ENCODE measurements at places on chromosomes 11 and 22.

DNA sequence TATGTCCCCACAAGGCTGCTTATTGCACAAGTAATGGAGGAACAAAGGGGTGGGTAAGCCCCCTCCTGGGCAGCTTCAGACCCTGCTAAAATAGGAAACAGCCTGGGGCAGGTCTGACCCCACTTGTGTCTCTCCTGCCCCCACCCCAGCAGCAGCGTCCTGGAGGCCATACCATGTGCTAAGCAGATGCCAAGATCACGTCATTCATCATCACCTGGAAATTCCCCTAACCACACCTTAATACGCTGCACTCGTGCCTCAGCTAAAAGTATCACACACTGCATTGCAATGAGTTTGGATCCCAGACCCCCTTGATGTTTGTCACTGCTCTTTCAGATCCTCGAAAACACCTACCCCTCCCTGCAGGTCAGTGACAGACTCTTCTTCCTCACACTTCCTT lies 27.8 kb upstream of the GGTLC2 start:
- no peak for DNase-seq

GRCh38 chr22:16958475-16958874 lies 49.5 kb downstream of the GAB4 start:
- DNase-seq: no peak

DNA sequence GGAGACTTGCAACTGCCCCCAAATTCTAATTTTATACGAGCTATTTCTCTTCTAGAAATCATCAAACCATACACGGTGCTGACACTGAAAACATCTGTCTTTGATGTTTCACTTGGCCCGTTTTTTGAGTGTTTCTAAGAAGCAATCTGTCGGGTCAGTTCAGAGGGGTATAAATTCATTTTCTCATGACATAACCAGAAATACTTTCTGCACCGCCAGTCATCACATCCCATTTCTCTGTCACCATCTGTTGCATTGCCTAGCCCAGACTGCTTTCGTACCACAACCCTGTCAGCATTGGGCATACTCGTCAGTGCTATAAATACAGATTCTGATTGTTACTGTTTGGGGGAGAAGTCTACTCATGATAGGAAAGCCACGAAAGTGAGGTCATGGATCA lies 63.1 kb upstream of the CCDC90B start:
- no peak for DNase-seq

GRCh38 chr22:17802822-17803221 lies 28.6 kb upstream of the BID start:
- no peak for DNase-seq

GRCh38 chr11:82869657-82870056 lies 30.6 kb downstream of the PRCP start:
- DNase-seq: no peak

GRCh38 chr11:89437317-89437716 lies 53.9 kb downstream of the NOX4 start:
- DNase-seq: no peak

GRCh38 chr11:96520939-96521338 lies 131.1 kb downstream of the JRKL start:
- no peak for DNase-seq

DNA sequence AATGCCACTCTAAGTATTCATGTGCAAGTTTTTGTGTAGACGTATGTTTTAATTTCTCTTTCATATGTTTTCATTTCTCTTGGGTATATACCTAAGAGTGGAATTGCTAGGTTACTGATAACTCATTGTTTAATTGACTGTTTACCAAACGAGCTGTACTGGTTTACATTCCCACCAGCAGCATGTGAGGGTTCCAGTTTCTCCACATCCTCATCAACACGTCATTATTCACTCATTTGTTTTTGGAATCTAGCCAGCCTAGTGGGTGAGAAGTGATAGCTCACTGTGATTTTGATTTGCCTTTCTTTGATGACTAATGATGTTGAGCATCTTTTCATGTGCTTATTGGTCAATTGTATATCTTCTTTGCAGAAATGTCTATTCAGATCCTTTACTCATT lies 4.0 kb downstream of the ANKRD13D start:
- DNase-seq: no peak

- no peak for DNase-seq
These were observed 16.1 kb upstream of the TMPRSS5 start for GRCh38 chr11:113722221-113722620.

- no peak for DNase-seq
These were observed 1047.7 kb downstream of the BRD1 start for GRCh38 chr22:48779661-48780596.

DNA sequence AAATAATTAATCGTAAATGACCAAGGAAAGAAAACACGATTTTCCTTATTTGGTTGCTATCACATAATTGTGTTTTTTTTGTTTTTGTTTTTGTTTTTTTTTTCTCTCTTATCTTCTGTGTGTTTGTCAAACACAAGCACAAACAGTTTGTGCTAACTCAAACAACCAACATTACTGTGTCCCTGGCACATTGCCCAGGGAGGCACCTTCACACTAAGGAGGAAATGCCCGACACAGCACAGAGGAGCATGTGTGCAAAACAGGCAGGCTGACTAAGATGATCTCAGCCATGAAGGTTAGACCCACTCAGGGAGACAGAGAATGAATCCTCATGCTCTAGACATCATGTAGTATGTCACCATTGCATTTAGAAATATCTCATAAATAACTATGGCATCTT lies 130.1 kb downstream of the SOX6 start:
- DNase-seq: no peak

GRCh38 chr11:33919645-33920044 lies 27.8 kb upstream of the LMO2 start:
- no peak for DNase-seq

GRCh38 chr11:10784232-10785145 lies 24.2 kb downstream of the EIF4G2 start:
- DNase-seq: no peak

- DNase-seq: no peak
These were observed 2.8 kb upstream of the LZTR1 start for GRCh38 chr22:20979243-20979809.
